ENCODE measurements at places on chromosomes 16 and 17.

- DNase-seq: no peak
Observed at GRCh38 chr17:75980188-75981018, 1.4 kb downstream of the TEN1 start.

DNA sequence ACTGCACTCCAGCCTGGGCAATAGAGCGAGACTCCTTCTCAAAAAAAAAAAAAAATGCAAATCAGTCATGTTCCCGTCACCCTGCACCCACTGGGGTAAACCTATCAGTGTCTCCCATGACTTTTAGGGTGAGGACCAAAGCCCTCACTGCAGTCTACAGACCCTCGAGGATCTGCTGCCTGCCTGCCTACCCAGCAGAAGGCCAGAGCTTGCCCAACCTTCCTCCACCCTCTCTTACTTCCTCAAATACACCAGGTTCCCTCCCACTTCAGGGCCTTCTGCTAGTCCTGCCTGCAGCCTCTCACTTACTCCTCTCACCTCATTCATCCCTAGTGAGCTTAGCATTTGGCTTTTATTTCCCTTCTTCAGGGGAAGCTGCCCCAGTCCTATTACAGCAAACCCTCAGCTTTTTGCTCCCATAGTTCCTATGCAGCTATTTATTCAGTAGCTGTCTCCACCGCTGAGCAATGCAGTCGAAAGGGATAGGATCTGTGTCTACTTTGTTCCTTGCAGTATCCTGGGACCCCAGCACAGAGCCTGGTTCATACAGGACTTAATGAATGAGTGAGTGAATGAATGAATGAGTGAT lies 17.8 kb upstream of the TOB1 start:
- DNase-seq: no peak

GRCh38 chr17:8380049-8380448 lies 2.9 kb downstream of the RPL26 start:
- no peak for DNase-seq

- peak; percentile 42 for DNase-seq
Observed at GRCh38 chr17:49575679-49576087, at the start of gene NXPH3. TSS of gene NXPH3 (plus strand) at chr17:49575871. CDS start at chr17:49576220, 349 bp downstream.

DNA sequence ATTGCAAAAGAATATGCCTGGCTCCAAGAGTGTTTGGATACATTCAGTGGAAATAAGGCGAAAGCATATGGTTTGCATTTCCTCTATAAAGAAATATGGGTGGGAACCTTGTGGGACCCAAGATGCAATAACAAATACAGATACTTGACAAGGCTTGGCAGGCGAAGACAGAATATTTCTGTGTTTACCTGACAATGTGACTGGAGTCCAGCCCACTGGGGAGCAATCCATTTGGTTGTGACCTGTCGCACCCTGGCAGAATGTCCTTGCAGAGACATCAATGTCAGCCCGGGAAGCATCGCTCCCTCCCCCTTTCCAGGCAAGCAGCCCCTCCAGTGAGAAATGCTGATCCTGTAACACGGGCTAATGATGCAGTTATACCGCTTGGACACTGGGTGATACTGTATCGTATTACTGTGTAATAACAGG lies 296.6 kb downstream of the MAF start:
- DNase-seq: no peak

DNA sequence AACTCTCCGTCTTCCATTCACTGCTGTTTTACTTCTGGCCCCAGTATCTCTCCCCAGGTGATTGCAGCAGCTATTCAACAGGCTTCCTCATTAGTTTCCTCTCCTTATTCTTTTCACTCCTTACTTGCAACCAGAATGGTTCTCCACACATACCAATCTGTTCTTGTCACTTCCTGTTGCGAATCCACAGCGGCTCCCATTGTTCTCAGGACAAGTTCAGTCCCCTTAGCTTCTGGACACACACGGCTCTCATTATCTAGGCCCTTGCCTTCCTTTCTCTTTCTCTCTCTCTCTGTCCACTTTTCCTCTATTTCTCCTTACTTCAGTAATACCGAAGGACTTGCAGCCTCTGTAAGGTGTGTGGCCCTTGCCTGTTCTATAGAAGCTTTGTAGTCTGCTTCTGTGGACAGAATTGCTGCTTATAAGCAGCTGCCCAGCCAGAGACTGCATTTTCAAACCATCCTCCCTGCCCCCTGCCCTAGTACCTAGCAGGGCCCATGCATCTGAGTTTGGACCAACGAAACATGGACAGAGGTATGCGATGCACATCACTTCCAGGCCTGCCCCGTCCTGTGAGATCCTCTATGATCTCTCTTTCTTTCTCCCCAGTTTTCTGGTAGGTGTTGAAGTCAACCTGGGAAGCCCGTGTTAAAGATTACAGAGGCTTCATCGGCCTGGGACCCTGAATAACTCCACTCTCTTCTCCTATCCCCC lies 45.7 kb downstream of the VAT1L start:
- DNase-seq: peak; percentile 75

DNA sequence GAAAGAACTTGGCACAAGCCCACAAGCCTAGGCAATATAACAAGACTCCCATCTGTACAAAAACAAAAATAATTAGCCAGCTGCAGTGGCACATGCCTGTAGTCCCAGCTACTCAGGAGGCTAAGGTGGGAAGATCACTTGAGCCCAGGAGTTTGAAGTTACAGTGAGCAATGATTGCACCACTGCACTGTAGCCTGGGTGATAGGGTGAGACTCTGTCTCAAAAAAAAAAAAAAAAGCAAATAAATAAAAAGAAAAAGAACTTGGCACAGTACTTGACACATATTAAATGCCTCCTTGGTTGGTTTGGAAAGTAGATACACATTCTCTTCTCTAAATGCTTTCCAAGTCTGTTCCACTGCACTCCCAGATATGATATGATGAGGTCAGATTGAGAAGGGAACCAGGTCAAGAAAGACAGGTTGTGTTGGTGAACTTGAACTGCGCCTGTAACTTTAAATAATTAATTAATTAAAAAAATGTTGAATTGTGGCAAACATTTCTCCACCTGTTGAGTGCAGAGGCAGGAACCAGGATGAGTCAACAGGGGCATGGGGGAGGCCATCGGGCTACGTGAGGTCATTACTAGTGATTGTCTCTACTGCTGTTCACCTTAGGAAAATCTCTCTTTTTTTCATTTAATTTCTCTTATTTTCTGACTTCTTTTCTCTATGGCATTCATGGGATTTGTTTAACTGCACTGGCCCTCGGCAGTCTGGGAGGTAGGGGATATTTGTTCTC lies 25.9 kb upstream of the EFCAB13 start:
- DNase-seq: no peak

- no peak for DNase-seq
Observed at GRCh38 chr17:1286379-1287106, 7.1 kb downstream of the TRARG1 start.

GRCh38 chr16:85605051-85605911 lies 7.8 kb upstream of the GSE1 start:
- DNase-seq: no peak

GRCh38 chr17:57455063-57455914 lies 199.0 kb downstream of the MSI2 start:
- no peak for DNase-seq
